ENCODE measurements at places on chromosomes 16 and 17. TPM values are rescaled to one million over a fixed set of nuclear protein-coding genes. Genes with fewer than 3 reads are reported as not detected.

FBXO39 gene
- polyA plus RNA-seq, result 62.0 TPM

TBC1D3 gene
- polyA plus RNA-seq, result not detected

RCVRN gene
- polyA plus RNA-seq, result 0.32 TPM

TMEM238L gene
- not detected for polyA plus RNA-seq

TP53TG3 gene
- polyA plus RNA-seq, result 13.5 TPM

EXOC3L1 gene
- polyA plus RNA-seq, result 2.6 TPM

ITGB4 gene
- polyA plus RNA-seq, result 16.4 TPM

HIC1 gene
- 8.7 TPM for polyA plus RNA-seq

POLR3E gene
- 59.4 TPM for polyA plus RNA-seq

VAT1L gene
- polyA plus RNA-seq, result 5.2 TPM

KRTAP4-1 gene
- not detected for polyA plus RNA-seq

CSH2 gene
- polyA plus RNA-seq, result not detected

CCDC92B gene
- polyA plus RNA-seq, result 2.2 TPM

GPR142 gene
- 0.51 TPM for polyA plus RNA-seq

OR2C1 gene
- 0.30 TPM for polyA plus RNA-seq

TERB1 gene
- polyA plus RNA-seq, result 13.3 TPM

TBC1D28 gene
- polyA plus RNA-seq, result 21.8 TPM

ATXN1L gene
- 36.8 TPM for polyA plus RNA-seq

ACSM2B gene
- polyA plus RNA-seq, result 0.54 TPM

TBC1D10B gene
- 86.2 TPM for polyA plus RNA-seq

CCL23 gene
- polyA plus RNA-seq, result 1.3 TPM

TNS4 gene
- 0.09 TPM for polyA plus RNA-seq

KRT222 gene
- polyA plus RNA-seq, result 1.0 TPM

MT1X gene
- polyA plus RNA-seq, result 51.7 TPM

PRPSAP1 gene
- polyA plus RNA-seq, result 184 TPM

KRT40 gene
- polyA plus RNA-seq, result 0.45 TPM

AANAT gene
- polyA plus RNA-seq, result 4.4 TPM

NPIPB8 gene
- polyA plus RNA-seq, result 13.5 TPM

CACNG5 gene
- polyA plus RNA-seq, result not detected

NPIPB9 gene
- 11.3 TPM for polyA plus RNA-seq

All from testis (tissue), 5 donors.